ENCODE measurements at places on chromosomes 1 and 21.

- no peak for DNase-seq
Observed at GRCh38 chr21:17085707-17086106, 427.1 kb upstream of the CXADR start.

- DNase-seq, result no peak
Observed at GRCh38 chr1:179757933-179758332, 14.8 kb downstream of the FAM163A start.

GRCh38 chr1:160744199-160744851, 5.3 kb downstream of the SLAMF7 start:
- no peak for DNase-seq

DNA sequence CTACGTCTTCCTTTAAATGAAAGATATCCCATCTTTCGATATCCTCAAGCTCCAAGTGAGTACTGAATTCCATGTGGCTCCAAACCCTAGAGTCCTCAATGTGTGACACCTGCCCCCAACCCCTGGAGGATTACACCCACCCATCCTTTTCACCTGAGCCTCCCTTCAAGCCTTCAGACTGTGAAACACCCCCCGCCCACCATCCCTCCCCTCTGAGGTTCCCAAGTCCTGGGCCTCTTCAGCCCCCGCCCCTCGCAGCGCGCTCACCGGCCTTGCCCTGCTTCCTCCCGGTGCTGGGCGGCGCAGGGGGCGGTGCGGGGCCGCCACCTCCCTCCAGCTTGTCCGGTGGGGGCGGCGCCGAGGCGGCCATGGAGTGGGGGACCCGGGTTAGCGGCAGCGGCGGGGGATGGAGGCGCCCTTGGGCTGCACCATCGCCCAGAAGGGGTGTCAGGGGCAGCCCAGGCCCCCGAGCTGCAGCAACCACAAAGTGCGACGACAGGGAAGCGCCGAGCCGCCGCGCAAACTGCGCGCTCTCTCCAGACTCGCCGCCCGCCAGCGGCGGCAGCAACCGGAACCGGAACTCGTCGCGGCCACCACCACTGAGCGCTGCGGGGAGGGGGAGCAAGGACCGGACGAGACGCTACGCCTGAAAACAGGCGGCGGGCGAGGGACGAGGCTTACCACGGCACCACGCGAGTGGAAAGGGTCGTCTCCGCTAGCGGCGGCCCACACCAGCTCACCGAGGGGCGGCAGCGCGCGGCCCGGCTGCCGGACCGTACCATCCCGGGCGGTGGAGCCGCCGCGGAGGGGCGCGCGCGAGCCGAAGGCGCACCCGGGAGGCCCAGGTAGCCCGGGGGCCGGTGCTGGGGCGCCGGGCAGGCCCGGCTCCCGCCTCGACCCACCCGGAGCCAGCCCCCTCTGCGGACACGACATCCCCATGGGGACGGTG, at the start of gene PYGO2:
PYGO2 (minus strand) TSS at position 576 of the 949 bp plus-strand sequence; CDS start at position 370, 206 bp downstream.
- DNase-seq, result peak; percentile 54

- no peak for DNase-seq
Observed at GRCh38 chr1:66925558-66925910, 744 bp downstream of the MIER1 start.

- DNase-seq, result no peak
Observed at GRCh38 chr1:168135921-168136708, 615 bp downstream of the GPR161 start.

GRCh38 chr21:33924079-33924765, 8.6 kb upstream of the ATP5PO start:
- peak; percentile 90 for DNase-seq

GRCh38 chr1:201597551-201598230, 58.8 kb downstream of the NAV1 start:
- DNase-seq, result peak; percentile 62

GRCh38 chr1:159960721-159961381, 6.8 kb upstream of the SLAMF9 start:
- no peak for DNase-seq

DNA sequence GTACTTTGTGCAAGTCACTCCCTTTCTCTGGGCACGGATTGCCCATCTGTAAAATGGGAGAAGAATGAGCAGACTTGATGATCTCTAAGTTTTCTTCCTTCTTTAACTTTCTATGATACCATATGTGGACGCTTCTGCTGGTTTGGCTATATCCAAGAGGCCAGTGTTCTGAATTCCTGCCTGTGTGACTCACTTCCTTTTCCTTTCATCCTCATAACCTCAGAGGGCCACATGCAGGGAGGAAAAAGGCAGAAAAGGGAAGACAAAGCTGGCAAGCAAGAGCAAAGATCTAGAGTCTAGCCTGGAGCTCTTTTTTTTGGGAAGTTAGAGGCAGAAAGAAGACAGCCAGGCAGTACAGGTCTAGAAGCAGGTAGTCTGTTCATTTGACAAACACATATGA, 151.2 kb downstream of the OMA1 start:
- no peak for DNase-seq

DNA sequence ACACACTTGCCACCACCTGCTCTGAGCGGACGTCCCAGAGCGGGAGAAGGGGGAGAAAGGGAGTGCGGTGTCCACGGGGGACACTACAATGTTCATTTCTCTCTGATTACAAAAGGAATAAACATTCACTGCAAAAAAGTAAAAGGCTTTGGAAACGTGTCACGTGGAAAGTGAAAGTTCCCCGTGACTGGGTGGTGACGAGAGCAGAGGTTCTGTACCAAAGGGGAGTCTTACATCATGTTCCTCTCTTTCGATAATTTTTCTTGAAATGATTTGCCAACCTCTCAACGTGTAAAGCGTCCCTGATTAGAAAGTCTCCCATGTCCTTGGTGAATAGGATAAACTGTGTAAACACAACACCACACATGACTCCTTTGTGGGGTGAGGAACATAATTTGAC, 22.0 kb upstream of the PRDM15 start:
- DNase-seq, result no peak

DNA sequence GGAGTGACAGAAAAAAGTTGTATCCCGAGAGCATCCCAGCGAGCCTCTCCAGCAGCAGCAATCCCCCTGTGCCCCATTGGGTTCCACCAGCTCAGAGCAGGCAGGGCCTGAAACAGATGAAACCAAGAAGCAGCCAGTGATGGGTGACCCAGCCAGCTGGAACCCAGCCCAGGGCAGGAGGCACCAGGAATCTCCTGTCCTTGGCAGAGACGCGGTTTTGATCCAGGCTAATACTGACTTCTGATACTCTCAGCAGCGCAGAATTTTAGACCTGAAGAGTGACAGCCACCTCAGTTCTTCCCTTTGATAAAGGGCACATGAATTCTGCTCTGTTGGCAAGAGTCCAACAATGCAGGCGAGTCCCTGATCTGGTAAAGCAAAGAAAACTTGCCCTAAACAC, 11.4 kb upstream of the OLIG1 start:
- no peak for DNase-seq

GRCh38 chr1:169487133-169487532, 1.4 kb upstream of the SLC19A2 start:
- DNase-seq, result no peak

GRCh38 chr1:41728403-41729202, 190.1 kb downstream of the HIVEP3 start:
- no peak for DNase-seq

DNA sequence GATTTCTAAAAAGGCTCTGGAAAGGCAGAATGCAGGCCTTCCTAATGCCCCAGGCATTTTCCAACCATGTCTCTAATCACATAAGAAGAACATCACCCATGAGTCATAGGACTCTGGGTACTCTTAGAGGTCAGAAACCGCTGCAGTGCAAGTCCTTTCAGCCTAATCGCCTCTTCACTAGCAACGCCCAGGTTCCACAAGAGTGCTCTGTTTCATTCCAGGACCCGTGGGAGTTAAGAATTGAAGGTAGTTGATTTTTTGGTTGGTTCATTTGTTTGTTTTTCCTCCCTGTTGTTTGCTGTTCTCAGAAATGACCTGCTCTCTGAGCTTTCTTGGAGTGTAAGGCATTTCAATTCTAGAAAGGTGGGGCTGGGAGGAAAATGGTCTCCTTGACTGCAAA, 123.2 kb downstream of the NR5A2 start:
- DNase-seq, result peak; percentile 68

- DNase-seq, result no peak
Observed at GRCh38 chr1:212498283-212499040, 65.7 kb downstream of the NENF start.

DNA sequence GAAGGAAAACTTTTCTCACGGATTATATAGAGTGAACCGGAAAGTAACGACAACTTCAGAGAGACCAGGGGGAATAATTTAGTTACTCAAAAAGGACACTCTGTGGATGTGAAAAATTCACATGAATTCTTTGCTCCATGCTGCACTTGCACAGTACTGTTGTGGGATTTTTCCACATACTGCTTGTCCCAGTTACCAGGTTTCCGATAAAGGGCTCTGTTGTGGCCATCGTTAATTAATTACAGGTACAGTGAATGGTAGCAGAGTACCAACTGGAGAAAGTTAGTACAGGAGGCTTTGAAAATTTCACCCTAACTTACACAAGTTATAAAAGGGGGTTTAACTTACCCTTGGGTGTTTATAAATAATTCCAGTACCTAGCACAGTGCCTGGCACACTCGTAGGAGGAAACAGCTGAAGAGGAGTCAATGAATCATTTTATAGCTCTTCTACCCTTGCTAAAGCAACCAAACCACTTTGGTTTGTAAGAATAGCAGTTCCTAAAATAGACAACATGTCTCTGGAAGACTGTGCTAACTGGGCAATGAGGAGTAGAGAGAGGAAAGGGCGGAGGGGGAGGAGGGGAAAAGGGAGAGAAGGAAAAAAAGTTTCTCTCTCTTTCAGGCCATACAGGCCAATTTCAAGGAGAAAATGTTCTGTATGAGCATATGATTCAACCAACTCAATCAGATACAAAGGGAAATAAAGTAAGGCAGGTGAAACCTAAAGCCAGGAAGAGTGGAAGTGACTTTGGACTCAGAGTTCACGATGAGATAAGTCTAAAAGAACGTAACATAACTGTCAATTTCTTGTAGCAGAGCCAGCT, 98.3 kb upstream of the MAGI3 start:
- DNase-seq, result no peak

All from NCI-H187 treated with DMSO at 0.1 percent for 48 hours (cell line).